ENCODE measurements at places on chromosomes 1 and 21.
A peak's percentile ranks its signal among the peaks of the same experiment; 100 is the strongest.

GRCh38 chr1:177922209-177922608, 47.6 kb downstream of the SEC16B start:
- no peaks in the 10 kb centered on the region for H3K27me3 ChIP-seq
- H3K4me1 ChIP-seq, result no peaks in the 10 kb centered on the region
- no peak overlapping the region for H3K27ac ChIP-seq
- H3K36me3 ChIP-seq, result peaks cover 13% of the 10 kb centered on the region

GRCh38 chr1:22641906-22642636, 1.4 kb upstream of the C1QC start:
- H3K36me3 ChIP-seq, result no peaks in the 10 kb centered on the region
- H3K27me3 ChIP-seq, result no peaks in the 10 kb centered on the region
- H3K27ac ChIP-seq, result no peak overlapping the region
- peak; percentile 84 for DNase-seq

GRCh38 chr1:15260418-15261154, 13.6 kb downstream of the FHAD1 start:
- H3K4me1 ChIP-seq, result no peaks in the 10 kb centered on the region
- H3K27me3 ChIP-seq, result no peaks in the 10 kb centered on the region
- H3K36me3 ChIP-seq, result no peaks in the 10 kb centered on the region
- DNase-seq, result no peak
- H3K4me3 ChIP-seq, result no peak overlapping the region
- peak overlapping the region; percentile 31 for H3K27ac ChIP-seq

- H3K36me3 ChIP-seq, result no peaks in the 10 kb centered on the region
- no peaks in the 10 kb centered on the region for H3K27me3 ChIP-seq
- no peak for DNase-seq
Observed at GRCh38 chr1:194846488-194846887, 1660.1 kb upstream of the B3GALT2 start.

DNA sequence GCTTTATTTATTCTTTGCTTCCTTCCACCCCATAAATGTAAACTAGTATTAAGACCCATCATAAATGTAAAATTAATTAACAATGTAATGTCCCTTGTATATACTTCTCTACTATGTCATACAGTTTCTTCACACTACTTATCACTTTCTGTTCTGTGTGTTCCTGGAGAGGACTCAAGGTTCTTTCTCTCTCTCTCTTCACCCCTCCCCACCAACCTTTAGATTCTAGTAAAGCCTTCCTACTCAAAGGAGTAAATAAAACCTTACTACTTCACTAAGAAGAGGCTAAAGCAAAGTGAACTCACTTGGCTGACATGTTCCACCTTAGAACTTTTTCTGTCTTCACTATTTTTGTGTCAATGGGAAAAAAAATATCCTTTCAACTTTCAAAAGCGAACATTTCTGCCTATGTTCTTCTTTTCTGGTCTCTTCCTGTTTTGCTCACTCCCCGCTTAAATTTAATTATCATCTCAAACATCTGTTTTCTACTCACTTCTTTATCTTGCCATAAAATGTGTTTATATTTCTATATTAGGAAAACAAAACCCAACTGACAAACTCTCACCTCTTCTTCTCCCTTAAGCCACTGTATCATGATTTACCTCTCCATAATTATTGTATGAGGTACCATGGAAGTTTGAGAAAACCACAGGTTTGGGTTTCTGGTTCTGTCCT, 260.3 kb downstream of the DPYD start:
- H3K4me3 ChIP-seq, result no peak overlapping the region
- no peak overlapping the region for H3K27ac ChIP-seq
- no peak for DNase-seq

DNA sequence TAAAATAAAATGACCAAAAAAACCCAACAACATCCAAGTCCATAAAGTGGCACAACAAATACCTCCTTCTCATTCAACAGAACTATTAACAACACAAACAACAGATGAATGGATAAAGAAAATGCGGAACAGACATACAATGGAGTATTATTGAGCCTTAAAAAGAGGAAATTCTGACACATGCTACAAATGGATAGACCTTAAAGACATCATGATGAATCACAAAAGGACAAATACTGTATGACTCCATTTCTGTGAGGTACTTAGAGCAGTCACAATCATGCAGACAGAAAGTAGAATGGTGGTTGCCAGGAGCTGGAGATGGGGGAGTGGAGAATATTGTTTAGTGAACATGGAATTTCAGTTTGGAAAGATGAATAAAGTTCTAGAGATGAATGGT, 42.6 kb downstream of the EYA3 start:
- H3K36me3 ChIP-seq, result peaks cover 12% of the 10 kb centered on the region
- no peak for DNase-seq
- H3K27ac ChIP-seq, result no peak overlapping the region
- H3K4me3 ChIP-seq, result no peak overlapping the region
- no peaks in the 10 kb centered on the region for H3K27me3 ChIP-seq

DNA sequence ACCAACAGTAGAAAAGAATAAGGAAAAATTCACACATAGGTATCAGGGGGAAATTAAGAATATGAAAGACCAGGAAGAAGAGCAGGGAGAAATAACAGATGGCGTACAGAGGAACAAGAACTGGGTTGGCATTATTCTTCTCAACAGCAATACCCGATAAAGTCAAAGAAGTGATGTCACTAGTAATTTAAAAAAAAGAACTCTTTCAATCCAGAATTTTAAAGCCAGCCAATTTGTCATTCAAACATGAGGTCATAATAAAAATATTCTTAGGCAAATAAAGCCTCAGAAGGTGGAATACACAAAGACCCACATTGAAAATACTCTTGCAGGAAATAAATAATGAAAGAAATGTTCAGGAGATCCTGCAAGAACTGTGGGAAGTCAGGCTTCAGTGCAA, 8.8 kb downstream of the NCMAP start:
- H3K27ac ChIP-seq, result no peak overlapping the region
- no peak for DNase-seq
- H3K36me3 ChIP-seq, result no peaks in the 10 kb centered on the region
- H3K4me1 ChIP-seq, result peaks cover 13% of the 10 kb centered on the region
- no peaks in the 10 kb centered on the region for H3K27me3 ChIP-seq
- H3K4me3 ChIP-seq, result no peak overlapping the region

DNA sequence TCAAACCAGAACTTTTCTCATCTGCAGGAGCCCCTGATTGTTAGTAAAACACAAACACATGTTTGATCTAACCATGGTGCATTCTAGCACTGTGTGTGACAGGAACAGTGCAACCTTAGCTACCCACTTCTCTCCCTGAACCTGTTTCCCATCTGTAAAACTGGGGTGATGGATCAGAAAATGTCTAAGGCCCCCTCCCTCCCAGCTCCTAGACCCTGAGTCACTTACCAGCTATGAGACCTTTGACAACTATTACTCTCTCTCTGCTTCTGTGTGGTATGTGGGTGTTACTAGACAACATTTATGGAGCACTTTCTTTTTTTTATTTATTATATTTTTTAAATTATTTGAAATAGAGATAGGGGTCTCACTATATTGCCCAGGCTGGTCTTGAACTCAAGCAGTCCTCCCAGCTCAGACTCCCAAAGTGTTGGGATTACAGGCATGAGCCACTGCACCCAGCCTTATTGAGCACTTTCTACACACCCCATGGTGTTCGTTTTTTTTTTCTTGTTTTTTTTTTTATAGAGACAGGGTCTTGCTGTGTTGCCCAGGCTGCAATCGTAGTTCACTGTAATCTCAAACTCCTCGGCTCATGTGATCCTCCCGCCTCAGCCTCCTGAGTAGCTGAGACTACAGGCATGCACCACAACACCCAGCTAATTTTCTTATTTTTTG, 2.6 kb downstream of the INPP5B start:
- peaks cover 8% of the 10 kb centered on the region for H3K4me1 ChIP-seq
- no peak overlapping the region for H3K4me3 ChIP-seq
- no peaks in the 10 kb centered on the region for H3K36me3 ChIP-seq

DNA sequence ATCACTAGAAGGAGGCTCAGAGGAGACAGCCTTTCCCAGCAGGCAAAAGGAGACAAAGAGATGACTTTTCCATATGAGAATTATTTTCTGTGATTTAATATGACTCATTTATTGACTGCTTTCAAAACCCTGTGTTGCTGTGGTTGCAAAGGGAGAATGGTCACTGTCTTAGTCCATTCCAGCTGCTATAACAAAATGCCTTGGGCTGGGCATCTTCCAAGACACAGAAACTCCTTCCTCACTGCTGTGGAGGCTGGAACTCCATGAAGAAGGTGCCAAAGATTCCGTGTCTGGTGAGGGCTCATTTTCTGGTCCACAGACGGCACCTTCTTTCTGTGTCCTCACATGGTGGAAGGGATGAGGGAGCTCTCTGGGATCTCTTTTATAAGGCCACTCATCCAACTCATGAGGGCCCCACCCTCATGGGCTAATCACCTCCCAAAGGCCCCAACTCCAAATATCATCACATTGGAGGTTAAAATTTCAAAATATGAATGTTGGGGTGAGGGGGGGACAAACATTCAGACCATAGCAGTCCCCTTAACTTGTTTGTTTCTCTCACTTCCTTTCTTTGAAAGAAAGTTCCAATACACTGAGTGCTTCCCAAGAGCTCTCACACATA, 252.1 kb upstream of the RAB4A start:
- no peak overlapping the region for H3K27ac ChIP-seq
- H3K36me3 ChIP-seq, result no peaks in the 10 kb centered on the region
- H3K4me1 ChIP-seq, result no peaks in the 10 kb centered on the region
- DNase-seq, result peak; percentile 12

DNA sequence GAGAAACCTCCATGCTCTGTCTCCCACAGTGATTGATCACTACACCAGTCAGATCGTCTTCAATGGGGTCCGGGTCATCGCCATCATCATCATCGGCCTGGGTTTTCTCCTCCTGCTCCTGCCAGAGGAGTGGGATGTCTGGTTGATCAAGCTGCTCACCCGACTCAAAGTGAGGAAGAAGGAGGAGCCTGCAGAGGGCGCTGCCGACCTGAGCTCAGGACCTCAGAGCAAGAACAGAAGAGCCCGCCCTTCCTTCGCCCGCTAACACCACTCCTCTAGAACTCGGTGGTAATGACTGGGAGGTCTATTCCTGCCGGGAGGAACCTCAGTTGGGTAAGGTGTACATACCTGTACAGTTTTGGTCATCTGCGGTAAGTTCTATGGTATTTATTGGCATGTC, 50.3 kb upstream of the COA6 start:
- H3K36me3 ChIP-seq, result no peaks in the 10 kb centered on the region
- DNase-seq, result peak; percentile 60
- H3K27me3 ChIP-seq, result no peaks in the 10 kb centered on the region
- H3K4me1 ChIP-seq, result peaks cover 13% of the 10 kb centered on the region
- no peak overlapping the region for H3K4me3 ChIP-seq
- no peak overlapping the region for H3K27ac ChIP-seq

DNA sequence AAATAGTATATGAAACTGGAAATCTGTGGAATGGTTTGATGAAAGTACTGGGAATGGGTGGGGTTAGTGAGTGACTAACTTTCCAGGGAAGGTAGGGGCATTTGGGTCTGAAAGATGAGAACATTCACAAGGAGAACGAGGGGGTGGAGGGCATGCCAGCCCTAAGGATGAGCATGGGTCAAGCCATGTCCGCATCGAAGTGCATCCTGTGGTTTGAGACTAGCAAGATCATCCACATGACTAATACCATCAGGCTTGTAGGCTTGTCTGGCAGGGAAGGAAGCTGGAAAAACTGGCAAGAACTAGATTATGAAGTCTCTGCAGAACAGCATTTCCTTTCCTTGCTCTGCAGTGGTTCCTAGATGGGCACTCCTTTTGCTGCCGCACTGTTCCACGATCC, 70.4 kb upstream of the UBE2U start:
- DNase-seq, result no peak
- H3K4me3 ChIP-seq, result no peak overlapping the region
- H3K27ac ChIP-seq, result no peak overlapping the region
- H3K27me3 ChIP-seq, result no peaks in the 10 kb centered on the region
- H3K36me3 ChIP-seq, result no peaks in the 10 kb centered on the region

DNA sequence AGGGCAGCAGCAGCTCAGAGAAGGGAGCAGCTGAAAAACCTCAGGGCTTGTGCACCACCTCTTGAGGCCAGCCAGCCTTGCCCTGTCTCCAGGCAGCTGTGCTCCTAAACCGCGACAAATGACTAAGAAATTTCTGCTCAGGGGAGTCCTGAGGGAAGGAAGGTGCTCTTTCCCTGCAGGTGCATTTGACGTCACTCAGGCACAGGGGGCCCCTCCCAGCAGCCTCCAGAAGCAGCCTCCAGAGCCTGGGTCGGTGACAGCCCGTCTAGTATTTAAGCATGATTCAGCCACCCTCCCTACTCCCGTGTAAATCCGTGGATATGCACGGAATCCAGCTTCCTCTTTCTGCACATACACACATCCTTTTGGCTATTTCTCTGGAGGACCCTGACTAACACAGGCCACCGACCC, 560.5 kb downstream of the KIF26B start:
- no peak overlapping the region for H3K4me3 ChIP-seq
- no peak for DNase-seq
- no peaks in the 10 kb centered on the region for H3K4me1 ChIP-seq
- no peaks in the 10 kb centered on the region for H3K27me3 ChIP-seq

DNA sequence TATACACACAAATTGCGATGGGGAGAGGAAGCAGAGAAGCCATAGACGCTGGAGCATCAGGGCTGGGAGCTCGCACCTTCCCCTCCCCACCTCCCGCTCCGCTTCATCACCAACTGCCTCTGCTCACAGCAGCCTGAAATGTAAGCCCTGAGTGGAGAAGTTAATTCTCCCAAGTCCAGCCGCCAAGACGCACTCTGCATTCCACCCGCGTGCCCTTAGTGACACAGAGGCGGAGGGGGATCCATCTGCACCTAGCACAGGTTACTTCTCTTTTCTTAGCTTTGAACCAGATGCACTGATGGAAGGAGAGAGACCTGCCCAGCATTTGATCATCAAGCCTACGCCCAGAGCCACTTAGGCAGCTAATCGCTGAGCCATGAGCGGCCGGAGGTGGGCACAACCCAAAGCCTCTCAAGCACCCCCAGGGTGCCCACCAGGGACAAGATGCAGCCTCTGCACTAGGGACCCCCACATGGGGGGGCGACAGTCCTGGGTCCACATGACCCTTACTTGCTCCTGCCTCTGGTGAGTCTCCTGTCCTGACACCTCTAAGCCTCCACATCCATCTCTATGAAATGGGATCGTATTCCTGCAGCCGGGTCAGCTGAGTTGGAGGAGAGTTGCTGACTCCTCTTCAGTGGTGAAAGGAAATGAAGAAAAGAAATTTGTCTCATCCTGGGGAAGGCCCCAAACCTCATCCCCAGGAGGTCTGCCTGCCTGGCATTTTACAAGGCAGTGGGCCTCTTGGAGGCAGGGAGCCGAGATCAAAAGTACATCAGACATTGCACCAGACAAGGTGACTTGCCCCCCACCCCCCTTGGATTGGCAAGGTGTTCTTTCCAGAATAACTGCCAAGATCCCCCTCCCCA, 316.2 kb downstream of the MATN1 start:
- H3K36me3 ChIP-seq, result no peaks in the 10 kb centered on the region
- H3K27me3 ChIP-seq, result no peaks in the 10 kb centered on the region
- DNase-seq, result peak; percentile 19
- no peak overlapping the region for H3K4me3 ChIP-seq
- no peak overlapping the region for H3K27ac ChIP-seq

GRCh38 chr21:17195976-17196375, 316.9 kb upstream of the CXADR start:
- no peaks in the 10 kb centered on the region for H3K27me3 ChIP-seq
- no peak for DNase-seq
- no peak overlapping the region for H3K4me3 ChIP-seq
- no peaks in the 10 kb centered on the region for H3K36me3 ChIP-seq
- H3K27ac ChIP-seq, result no peak overlapping the region
